ENCODE measurements at places on chromosomes 2 and 18.

DNA sequence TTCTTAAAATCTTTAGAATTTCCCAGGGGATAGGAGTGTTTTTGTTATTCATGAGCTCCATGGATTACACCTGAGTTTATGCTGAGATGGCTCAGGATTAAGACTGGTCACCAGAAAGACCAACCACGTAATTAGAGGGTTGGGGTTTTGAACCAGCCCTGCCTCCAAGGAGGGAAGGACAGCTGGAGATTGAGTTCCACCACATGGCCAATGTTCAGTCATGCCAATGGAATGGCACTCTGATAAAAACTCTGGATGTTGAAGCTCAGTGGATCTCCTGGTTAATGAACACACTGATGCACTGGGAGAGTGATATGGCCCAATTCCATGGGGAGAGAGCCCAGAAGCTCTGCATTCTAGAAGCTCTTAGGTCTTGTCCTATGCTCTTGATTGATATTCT, 38.7 kb upstream of the PTPN4 start:
- no peak for DNase-seq

- DNase-seq: no peak
Observed at GRCh38 chr2:190959911-190960788, 53.8 kb downstream of the STAT1 start.

- no peak for DNase-seq
Observed at GRCh38 chr2:181500201-181500600, 43.0 kb downstream of the ITGA4 start.

DNA sequence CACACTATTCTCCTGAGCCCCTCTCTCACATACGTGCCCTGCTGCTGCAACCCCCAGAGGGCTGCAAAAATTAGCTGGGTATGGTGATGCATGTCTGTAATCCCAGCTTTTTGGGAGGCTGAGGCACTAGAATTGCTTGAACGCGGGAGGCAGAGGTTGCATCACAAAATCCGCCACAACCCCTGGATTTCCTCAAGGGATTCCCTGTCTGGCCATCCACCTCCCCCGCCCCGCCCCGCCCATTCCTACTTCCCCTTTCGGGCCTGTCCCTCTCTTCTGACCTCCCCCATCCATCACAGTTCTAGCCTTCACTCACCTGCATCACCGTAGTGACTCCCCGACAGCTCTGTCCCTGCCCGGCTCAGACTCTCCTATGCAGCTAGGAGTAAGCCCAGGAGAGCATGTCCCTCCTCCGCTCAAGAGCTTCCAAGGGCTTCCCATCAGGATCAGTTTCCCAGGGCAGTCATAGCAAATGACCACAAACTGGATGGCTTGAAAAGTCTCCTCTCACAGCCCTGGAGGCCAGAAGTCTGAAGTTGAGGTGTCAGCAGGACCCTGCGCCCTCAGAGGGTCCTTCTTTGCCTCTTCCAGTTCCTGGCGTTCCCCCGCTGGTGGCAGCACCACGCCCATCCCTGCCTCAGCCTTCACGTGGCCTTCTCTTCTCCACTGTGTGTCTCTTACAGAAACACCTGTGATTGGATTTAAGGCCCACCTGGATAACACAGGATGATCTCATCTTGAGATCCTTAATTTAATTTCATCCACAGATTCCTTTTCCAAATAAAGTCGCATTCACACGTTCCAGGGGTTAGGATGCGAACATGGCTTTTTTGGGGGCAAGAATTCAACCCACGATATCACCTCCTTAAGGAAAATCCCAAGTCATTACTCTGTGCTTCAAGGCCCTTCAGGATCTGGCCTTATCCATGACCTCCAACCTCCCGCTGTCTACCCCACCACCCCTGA, 58.5 kb downstream of the HS1BP3 start:
- DNase-seq: no peak

- DNase-seq: no peak
Observed at GRCh38 chr2:160387558-160388262, 105.9 kb downstream of the RBMS1 start.

- no peak for DNase-seq
Observed at GRCh38 chr18:21833604-21834298, 93.2 kb downstream of the MIB1 start.

DNA sequence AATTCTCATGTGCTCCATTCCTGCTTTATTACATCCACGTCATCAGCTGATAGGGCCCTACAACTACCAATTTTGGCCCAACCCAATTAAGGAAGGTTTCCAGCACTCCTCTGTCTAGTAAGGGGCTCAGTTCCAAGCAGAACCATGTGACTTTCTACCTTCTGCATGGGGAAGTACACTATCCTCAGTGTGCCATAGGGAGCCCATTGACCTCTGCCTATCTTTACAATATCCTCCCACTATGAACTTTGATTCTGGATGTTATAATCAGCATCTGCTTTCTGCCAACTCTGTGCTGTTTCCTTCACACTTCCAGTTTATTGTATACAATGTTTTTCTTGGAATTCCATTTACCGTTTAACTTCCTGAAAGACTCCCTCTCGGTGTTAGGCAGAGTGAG, 53.9 kb upstream of the GCFC2 start:
- DNase-seq: no peak

- DNase-seq: no peak
Observed at GRCh38 chr2:178700922-178701342, 106.3 kb downstream of the TTN start.

DNA sequence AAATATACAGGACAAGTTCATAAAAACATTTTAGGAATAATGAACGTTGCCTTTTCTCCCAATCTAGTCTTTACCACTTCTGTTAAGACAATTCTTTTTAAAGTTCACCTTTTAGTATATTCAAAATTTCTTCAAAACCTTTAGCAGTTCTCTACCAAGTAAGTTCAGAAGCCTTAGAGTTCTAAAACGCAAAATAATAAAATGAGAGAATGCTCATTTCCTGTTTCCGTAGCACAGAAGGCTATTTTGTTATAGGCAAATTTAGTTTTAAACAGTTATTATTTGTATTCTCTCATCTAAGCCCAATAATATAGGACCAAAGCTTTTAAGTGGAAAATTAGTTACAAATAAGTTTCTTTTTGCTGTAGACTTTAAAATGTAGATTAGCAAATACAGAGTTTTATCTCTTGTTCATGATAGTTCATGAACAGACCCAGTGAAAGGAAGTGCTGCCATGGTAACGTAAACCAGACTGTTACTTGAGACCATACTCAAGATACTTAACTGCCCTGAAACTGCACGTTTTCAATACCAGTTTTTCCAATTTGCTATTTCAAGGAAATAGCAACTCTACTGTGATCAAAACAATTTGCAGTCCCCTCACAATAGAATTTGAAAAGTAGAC, 173.1 kb upstream of the STON1 start:
- no peak for DNase-seq

GRCh38 chr2:190722835-190723234, 74.0 kb downstream of the NAB1 start:
- no peak for DNase-seq

GRCh38 chr2:98921062-98921461, 15.0 kb downstream of the CRACDL start:
- no peak for DNase-seq

GRCh38 chr2:11517906-11518305, 15.9 kb upstream of the GREB1 start:
- DNase-seq: no peak

DNA sequence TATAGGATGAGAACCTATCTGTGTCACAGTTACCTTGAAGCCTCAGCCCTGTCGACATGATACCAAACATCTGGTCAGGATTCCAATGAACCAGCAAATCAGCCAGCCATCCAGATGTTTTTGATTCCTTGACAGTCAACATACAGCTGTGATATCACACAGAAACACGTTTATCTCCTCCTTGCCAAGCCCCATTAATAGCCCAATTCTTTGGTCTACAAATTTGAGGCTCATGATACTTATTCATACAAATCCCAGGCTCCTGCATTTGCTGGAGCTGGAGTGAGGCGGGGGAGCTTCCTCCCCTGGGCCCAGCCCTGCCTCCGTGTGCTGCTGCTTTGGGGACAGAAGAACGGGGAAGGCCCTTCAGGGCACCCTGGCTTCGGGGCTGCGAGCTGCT, 611.6 kb upstream of the SALL3 start:
- DNase-seq: no peak

GRCh38 chr18:70428439-70428838, 139.6 kb downstream of the SOCS6 start:
- no peak for DNase-seq

GRCh38 chr18:58616446-58616845, 12.4 kb downstream of the ALPK2 start:
- no peak for DNase-seq

DNA sequence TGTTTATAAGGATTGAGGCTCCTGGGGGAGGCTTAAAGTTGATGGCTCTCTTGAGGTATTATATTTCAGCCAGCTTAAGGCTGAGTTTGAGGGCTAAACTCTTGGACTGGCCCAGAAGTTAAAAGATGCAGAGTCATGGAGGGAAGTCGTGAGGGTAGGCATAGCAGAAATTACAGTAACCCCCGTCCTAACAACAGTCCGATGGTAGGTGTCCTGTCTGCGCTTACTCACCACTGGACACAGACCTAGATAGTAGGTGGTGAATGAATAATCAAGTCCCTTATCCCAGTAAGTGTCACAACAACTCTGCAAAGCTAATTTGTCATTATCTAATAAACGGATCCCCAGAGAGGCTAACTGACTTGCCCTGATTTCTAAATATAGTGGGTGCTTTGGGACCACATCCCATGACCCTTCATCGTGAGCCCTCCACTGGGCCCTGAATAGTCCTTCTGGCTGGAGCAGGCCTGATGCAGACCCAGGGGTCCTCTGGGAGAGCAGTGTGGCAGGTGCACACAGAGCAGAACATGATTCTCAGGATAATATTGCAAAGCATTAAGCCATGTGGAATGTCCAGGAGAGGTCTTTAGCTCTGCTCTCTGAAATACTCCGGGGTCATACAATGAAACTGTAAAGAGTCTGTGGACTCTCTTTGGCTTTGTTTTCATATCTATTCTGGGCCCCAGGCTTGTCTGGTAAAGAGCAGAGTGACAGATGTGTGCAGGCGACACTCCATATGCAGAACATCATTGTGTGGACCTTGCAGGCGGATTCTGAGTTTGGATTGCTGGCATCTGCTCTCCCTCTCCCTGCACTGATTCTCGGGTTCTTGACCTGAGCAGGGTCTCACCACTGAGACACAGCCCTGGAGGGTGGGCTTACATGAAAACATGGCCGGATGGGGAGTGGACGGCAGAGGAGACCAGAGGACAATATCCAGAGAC, 98.1 kb downstream of the RNF144A start:
- DNase-seq: no peak

DNA sequence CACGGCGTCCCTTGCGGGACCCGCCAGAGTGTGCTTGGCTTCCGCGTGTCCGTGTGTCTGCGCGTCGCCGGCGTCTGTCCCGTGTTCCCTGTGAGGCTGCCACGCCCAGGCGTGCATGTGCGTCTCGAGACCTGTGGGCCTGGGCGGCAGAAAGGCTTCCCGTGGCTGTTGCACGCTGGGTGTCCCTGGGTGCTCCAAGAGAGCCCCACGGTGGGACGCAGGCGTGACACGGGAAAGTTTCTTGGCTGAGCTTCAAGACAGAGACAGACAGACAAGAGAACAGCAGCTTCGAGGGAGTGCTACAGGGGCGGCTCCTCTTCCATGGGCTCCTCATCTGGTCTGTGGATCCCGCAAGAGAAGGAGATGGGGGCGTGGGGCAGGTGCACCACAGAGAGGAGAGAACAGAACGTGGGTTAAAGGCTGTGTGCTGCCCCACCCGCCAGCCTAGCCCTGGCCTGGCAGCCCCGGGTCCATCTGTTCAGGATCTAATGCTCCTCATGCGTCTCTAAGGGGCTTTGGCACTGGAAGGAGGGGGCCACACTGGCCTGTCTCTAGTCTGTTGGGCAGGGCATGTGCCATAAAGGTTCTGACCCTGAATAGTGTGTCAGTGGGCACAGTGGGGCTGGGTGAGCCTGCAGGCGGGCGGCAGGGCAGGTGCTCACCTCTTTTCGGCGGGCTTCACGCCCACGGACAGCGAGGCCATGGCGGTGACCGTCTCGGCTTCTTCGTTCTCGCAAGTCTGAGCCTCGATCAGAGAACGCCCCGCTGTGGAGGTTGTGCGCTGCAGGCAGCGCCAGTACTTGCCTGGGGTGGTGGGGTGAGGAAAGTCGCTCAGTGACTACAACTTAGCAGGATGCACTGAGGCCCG, 205.1 kb downstream of the TWIST2 start:
- DNase-seq: no peak

- DNase-seq: no peak
Observed at GRCh38 chr2:172193331-172194089, 90.8 kb upstream of the DLX2 start.

- no peak for DNase-seq
Observed at GRCh38 chr2:31212659-31213600, 4.4 kb downstream of the CAPN14 start.

DNA sequence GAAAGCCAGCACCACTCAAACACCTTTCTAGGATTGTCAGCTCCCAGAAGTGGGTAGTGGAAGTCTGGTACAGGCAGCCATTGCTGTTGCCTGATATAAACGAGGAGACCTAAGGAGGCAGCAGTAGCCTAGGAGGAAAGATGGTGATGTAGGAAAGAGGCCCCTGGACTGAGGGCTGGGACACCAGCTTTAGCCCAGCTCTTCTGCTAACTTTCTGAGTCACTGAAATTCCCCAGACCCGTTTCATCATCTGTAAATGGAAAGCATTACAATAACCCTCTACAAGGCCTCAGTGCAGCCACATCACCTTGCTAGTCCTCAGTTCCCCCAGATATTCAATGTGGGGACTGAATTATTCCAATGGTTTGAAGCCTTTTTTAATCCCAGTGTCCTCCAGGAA, 336.5 kb downstream of the TNS1 start:
- DNase-seq: no peak

GRCh38 chr2:51301381-51301780, 269.4 kb upstream of the NRXN1 start:
- no peak for DNase-seq

DNA sequence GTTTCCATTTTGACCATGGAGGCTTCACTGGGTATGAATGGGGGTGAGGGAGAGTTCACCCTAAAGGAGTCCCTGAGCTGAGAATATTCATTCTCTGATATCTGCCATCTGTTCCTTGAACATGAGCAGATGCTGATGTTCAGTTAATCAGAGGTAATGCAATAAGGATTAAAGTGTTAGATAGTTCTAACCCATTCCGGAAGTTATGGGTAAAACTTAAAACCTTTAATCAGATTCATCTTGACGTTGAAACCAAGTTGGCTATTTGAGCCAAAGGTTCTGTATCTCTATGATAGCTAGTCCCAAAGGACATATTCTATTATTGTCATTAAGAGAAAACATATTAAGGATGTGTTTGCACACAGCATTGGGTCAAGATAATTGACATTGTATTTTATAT, 268.9 kb downstream of the PLCL1 start:
- DNase-seq: no peak

DNA sequence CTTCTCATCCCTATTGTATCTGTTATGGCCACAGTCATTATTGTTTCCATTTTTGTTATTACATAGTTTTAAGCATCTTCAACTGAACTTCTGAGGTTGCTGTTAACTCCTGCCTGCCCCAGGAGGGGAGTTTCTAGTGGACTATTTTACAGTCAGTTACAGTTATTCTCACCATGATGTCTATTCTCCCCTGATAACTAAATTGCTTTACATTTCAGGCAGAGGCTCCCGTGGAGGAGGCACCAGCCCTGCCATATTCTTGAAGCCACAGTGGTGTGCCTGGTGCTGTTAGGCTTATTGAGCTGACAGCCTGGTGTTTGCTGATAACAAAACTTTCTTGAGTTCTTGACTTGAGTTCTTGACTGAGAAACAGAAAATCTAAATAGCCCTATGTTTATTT, 256.4 kb downstream of the TFCP2L1 start:
- DNase-seq: no peak

- DNase-seq: no peak
Observed at GRCh38 chr2:81942136-81942680, 1637.7 kb upstream of the LRRTM1 start.

GRCh38 chr2:104919127-104919526, 65.2 kb downstream of the POU3F3 start:
- DNase-seq: no peak

GRCh38 chr2:154692927-154693326, 5.6 kb upstream of the KCNJ3 start:
- no peak for DNase-seq
